ENCODE measurements at places on chromosomes 5 and 9.

DNA sequence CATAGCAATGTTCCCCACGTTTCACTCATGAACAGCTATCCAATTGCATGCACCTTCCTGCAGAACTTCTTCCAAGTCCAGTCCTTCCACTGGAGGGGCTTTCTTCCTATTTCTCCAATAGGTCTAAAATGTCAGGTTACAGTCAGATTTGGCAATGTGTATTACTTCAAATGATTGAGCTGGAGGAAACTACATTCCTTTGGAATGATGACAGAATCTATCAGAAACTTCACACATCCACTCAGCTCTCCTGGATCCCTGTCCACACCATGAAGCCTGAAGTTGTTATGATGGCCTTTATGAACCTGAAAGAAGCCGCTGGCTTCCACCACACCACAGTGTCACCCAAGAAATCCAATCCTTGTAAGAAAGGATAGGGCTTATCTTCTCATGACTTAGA is 32.2 kb downstream of the FBXW2 start:
- no peak for DNase-seq

GRCh38 chr5:68252673-68253623 is 37.4 kb downstream of the PIK3R1 start:
- peak; percentile 67 for DNase-seq

DNA sequence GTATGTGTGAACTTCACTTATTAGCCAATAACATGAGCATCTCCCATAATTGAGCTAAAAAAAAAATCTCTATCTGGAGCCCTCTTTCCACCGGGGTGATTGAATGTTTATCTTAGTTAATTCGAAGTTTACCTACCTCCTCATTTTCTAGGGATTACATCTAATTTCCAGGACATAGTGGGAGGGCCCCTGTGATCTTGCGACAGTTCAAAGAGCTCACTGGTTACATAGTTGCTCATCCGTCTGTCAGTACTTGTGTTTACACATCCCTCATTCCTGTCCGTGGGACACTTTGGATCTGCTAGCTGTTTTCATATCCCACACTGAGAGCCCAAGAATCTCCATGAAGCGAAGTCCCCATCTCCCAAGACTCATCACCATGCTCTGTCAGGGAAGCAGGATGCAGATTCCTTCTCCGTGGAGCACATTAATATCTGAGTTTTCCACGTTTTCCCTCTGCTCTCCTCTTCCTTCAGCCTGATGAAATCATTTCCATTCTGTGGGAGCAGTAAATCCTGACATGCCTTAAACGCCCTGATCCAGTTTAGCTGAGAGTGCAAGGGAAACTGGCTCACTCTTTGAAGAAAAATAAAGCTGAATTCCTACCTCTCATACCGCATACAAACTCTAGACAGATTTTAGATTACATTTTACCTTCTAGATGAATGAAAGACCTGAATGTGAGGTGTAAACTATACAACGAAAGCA is 10.2 kb upstream of the SFXN1 start:
- no peak for DNase-seq

DNA sequence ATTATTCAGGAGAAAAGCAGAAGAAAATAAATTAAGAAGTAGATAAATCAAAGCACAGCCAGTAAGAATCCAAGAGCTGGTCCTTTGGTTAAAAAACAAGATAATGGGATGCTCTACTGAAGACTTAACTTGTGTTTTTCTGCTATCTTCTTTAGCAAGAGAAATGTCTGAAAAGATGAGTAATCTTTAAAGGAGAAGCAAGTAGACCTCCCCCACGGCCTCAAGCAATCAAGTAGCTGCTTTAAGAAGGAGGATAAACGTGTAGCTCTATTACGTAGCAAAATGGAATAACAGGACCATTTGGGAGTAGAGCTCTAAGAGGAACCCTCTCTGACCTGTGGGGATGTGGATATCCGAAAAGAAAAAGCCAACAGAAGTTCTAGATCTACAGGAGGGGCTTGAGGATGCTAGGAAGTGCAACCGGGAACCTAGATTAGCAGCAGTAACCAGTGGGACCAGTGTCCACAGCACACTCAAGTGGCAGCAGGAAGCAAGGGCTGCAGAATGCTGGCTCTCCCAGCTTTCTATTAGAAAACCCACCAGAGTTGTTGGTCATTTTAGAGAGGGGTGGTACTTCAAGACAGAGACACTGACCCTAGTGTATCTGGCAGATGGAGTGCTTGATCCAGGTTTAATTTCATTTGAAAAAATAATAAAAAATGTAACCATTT is 185.4 kb downstream of the GABBR2 start:
- peak; percentile 6 for DNase-seq

DNA sequence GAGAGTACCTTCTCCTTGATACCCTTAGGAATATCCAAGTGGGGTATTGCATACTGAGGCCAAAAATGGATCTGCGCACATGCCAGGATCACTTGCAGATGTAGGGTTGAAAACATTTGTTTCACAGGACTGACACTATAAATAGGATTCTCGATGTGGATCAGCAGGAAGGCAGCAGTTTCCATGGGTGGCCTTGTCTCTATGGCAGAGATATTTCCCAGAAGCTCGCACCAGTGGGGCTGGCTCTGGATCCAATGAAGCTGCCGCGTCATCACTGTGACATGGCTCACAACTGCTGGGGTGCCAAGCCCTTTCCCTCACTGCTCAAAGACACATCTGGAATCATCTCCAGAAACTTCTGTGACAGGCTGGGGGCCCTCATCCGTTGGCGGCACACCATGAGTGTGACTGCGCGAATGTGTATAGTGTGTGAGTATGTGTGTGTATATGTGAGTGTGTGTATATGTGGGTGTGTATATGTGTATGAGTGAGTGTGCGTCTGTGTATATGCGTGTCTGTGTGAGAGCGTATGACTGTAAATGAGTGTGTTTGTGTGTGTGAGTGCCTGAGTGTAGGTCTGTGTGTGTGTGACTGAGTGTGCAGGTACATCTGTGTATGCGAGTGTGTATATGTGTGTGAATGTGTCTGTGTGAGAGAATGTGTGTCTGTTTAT is 182.5 kb downstream of the GAS1 start:
- DNase-seq = no peak

GRCh38 chr5:5387777-5388176 is 34.7 kb upstream of the ICE1 start:
- no peak for DNase-seq

DNA sequence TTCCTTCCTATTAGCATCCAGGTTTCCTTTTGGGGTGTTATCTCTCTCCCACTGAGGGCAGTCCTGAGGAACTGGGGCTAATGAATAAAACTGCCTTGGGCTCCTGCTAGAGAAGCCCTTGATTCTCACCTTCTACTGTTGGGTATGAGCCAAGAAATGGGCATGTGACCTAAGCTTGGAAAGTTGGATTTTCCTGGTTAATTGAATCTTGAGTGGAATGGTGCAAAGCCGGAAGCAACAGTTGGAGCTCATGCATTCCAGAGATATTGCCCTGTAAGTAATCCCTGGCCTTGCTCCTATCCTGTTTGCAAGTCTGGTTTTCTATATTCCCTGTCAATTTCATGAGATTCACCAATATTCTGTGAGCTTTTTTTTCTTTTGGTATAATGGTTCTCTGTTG is 158.5 kb upstream of the ELL2 start:
- no peak for DNase-seq

- DNase-seq = no peak
Measured at GRCh38 chr9:131539223-131539923, 6.0 kb upstream of the PRRT1B start.

Measured in Calu3 (cell line).